ENCODE measurements at places on chromosomes 6 and 20. TPM values are rescaled to one million over a fixed set of nuclear protein-coding genes. Genes with fewer than 3 reads are reported as not detected.

DNA sequence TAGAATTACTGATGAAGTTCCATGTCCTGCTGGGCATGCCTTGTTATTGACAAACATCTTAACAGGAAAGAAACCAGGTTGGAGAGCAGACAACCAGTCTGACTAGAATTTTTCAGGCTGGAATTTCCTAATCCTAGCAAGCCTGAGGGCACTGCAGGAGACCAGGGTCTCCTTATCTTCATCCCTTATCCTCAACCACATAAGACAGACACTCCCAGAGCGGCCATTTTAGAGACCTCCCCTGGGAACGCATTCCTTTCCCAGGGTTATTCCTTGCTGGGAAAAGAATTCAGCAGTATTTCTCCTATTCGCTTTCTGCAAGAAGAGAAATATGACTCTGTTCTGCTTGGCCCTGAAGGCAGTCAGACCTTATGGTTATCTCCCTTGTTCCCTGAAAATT, 803.7 kb downstream of the GRIK2 start:
- no peak for ATAC-seq

Gene GHRH
- total RNA-seq, result not detected

Gene CST2
- total RNA-seq, result not detected

DNA sequence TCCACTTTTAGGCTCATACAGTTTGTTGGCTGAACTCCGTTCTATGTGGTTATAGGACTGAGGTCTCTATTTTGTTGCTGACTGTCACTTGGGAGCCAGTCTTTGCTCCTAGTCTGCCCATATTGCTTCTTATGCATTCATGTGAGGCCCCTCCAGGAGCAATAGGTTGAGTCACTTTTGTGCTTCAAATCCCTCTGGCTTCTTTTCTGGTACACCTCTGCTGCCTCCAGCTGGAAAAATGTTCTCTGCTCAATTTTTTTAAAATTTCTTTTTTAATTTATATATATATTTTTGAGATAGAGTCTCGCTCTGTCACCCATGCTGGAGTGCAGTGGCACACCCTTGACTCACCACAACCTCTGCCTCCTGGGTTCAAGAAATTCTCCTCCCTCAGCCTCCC, 42.7 kb upstream of the NOX3 start:
- ATAC-seq, result no peak

Gene SLC26A8
- total RNA-seq, result 0.18 TPM

DNA sequence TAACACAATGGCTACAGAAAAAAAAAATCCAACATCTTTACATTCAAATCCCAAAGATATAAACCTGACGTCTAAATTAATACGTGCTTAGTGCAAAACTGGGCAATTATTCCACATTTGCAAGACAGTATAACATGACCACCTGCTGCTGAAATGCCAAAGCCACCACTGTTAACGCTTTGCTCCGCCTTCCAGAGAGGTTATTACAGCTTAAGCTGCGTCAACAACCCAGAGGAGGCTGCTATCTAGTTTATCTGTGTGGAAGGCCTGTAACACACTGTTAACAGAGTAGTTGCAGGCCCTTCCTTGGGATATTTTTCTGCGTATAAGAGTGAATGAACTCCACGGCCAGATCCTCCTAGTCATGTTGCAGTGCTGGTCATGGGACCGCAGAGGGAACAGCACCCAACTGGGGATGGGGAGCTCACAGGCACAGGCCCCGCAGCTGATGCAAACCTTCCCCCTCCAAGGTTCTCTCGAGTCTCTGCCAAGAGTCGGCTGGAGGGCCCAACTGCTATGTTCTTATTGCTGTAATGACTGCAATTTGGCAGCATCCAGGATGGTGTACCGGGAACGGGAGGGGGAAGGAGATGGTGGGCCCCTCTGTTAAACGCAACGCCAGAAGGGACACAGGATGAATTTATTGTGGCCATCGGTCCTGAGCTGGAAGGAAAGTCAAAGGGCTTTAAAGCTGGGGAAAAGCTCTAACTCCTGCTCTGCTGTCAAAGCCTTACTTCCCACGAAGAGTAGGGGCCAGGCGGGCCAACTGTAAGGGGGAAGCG, 993 bp upstream of the NCOA7 start:
- ATAC-seq, result peak; percentile 23

- ATAC-seq, result no peak
Observed at GRCh38 chr6:125307150-125307838, 5.5 kb upstream of the HDDC2 start.

- ATAC-seq, result no peak
Observed at GRCh38 chr6:100186552-100186951, 192.5 kb upstream of the MCHR2 start.

DNA sequence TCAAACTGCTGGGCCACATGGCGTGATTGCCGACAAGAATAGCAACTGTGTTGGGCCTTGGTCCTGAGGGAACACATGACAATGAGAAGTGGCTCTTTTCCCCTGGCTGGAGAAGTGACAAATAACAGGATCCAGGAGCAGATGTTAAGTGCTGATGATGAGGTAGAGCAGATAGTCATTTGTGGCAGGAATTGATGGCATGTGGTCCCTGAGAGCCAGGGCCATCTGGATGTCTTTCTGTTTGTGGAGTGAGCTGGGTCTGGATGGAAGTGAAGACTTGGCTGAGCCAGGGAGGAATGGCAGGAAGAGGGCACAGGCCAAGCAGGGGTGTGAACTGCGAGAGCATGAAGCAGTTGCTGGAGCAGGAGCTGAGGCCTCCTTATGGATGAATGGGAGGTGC, 67.8 kb downstream of the SCAND1 start:
- ATAC-seq, result no peak

DNA sequence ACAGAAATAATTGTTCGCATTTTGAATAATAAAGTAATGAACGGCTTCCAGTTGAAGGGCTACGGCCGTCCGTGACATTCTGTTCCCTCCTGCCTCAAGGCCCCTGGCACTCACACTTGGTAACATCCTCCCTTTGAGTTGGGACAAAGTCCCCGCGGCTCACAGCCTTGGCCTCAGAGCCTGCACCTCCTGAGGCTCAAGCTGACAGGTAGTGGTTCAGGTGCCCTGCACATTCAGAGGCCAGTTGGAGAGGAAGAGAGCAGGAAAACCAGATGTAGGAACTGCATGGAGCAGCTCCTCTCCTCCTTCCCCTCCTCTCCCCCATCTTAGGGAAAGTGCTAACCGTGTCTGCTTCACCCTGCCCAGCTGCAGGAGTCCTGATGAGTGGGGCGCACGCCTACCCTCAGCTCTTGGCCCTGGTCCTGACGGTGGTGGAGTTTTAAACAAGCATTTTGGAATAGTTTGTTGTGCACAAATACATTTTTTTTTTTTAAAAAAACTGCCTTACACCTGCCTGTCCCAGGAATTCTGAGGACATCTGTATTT, 393.1 kb downstream of the SMOC2 start:
- no peak for ATAC-seq

DNA sequence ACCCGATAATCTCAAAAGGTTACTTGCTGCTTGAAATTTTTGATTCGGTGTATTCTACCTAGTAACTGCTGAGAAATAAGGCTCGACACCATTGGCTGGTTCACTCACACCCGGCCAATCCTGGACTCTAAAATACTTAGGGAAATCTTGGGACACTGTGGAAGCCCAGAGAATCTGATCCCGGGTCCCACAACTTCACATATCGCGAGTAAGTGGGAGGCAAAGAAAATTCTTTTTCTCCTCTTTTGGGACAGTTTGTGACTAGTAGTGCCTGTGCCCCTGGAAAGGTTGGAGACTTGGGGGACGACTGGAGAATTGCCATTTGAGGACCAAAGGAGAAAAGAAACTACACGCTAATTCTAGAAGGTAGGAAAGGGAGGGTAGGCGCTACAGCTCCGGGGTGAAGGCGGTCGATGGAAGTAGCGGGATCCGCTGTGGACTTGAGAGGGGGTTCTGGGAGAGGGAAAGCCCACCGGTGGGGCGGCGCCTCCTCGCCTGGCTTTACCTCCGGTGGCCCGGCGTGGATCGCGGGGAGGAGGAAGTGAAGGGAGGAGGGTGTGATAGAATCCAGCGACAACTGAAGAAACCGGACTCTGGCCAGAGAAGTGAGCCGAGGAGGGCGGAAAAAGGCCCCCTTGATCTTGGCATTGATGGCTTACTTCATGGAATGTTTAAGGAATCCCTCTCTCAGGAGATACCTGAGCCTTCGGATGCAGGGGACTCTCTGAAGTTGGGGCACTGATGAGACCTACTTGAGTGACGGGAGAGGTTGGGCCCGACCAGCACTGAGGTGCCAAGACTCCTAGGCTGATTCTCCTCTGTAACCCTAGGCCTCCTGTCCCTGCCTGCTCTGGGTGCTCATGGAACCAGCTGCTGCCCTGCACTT, 18.8 kb upstream of the BTN3A3 start:
- peak; percentile 96 for ATAC-seq

DNA sequence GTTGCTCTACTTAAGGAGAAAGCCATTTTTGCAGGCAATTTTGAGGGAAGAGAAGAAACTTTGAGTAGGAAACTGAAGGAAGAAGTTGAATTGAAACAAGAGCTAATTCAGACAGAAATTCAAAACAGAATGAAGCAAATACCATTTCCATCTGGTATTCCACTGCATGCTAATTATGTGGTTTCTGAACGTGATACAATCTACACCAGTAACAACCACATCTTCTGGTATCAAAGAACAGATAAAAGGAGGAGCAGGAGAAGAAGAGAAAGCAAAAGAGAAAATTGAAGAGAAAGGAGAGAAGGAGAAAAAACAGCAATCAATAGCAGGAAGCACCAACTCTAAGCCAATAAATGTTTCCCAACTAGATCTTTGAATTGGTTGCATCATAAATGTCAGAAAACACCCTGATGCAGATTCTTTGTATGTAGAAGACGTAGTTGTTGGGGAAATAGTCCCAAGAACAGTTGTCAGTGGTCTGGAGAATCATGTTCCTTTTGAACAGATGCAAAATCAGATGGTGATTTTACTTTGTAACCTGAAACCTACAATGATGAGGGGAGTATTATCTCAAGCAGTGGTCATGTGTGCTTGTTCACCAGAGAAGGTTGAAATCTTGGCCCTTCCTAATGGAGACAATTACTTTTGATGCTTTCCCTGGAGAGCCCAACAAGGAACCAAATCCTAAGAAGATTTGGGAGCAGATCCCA, 132.4 kb downstream of the MACROD2 start:
- no peak for ATAC-seq

DNA sequence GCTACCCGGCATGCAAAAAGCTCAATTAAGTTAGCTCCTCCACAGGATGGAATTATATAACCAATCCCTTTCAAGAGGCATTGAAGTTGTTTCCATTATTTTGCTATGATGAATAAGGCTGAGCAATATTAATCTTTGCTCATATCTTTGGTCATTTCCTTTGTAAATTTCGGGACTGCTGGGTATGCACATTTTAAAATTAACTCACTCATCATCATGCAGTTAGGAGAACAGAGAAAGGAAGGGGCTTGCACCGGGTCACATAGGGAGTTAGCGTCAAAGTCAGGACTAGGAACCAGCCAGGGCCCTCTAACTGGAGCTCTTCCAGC, 430 bp upstream of the FAM110A start:
- ATAC-seq, result no peak

Gene TBP
- total RNA-seq, result 16.3 TPM

DNA sequence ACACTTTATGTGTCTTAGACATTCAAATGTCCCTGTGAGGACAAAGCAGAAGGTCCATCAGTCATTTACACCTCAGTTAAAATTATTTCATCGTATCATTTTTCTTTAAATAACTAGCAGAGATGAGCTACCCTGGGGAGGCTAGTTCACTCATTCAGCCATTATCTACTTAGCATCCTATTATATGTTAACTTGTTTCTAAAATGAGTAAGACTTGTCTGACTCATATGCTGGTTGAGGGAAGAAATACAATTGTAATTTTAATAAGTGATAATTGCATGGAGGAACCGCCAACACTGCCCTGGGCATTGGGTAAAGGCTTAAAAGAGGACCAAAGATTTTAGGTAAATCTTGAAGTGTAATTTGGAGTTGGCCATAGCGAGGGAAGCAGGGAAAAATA, 12.4 kb upstream of the PTPRK start:
- ATAC-seq, result no peak

GRCh38 chr6:133587546-133588160, 301.3 kb upstream of the TCF21 start:
- no peak for ATAC-seq

Gene CPNE5
- total RNA-seq, result 0.71 TPM

Gene ACTR5
- 5.0 TPM for total RNA-seq

DNA sequence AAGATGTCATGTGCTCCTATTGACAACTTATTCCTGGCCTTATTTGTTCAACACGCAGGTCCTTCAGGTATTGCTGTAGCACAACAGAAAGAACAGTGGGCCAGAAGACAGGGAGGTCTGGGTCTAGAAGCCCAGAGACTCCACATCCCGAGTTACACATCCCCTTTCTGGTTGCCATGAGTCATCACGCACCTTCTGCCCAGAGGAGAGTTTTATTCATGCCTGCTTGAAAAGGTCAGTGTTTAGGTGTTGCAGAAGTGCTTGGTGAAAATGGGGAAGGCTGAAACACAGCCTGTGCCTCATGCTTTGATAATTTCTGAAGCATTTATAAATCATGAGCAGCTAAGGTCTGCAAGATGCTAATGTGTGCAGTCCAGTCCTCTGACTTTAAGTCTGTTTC, 256.4 kb downstream of the GMPR start:
- peak; percentile 59 for ATAC-seq

DNA sequence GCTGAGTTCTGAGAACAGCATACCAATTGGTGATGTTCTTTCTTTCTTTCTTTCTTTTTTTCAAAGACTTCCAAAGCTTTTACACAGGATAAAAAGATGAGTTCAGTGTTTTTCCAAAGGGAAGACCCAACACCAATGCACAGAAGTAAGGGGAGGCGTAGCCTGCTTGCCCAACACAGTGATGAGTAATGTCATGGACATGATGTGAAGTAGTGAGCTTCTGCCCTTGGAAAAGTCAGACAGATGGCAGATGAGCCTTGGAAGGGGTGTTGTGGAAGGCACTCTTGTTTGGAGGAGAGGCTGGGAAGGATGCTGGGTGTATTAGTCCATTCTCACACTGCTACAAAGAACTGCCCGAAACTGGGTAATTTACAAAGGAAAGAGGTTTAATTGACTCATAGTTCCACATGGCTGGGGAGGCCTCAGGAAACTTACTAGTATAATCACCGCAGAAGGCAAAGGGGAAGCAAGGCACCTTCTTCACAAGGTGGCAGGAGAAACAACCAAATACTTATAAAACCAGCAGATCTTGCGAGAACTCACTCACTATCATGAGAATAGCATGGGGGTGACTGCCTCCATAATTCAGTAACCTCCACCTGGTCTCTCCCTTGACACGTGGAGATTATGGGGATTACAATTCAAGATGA, 12.6 kb downstream of the LRP11 start:
- ATAC-seq, result no peak

Gene ZBP1
- 0.97 TPM for total RNA-seq

GRCh38 chr6:51857134-51857533, 230.3 kb downstream of the PKHD1 start:
- ATAC-seq, result no peak

Gene SLC22A16
- total RNA-seq, result not detected

GRCh38 chr20:8260837-8261251, 128.8 kb downstream of the PLCB1 start:
- no peak for ATAC-seq

GRCh38 chr6:150683320-150683719, 83.6 kb downstream of the PLEKHG1 start:
- ATAC-seq, result no peak

Gene OR2H1
- not detected for total RNA-seq

GRCh38 chr6:150410906-150411305, 42.1 kb downstream of the IYD start:
- no peak for ATAC-seq
